Uterus (tissue), 4 donors: ENCODE measurements at places on chromosomes 6 and 20. TPM values are rescaled to one million over a fixed set of nuclear protein-coding genes. Genes with fewer than 3 reads are reported as not detected.

DNA sequence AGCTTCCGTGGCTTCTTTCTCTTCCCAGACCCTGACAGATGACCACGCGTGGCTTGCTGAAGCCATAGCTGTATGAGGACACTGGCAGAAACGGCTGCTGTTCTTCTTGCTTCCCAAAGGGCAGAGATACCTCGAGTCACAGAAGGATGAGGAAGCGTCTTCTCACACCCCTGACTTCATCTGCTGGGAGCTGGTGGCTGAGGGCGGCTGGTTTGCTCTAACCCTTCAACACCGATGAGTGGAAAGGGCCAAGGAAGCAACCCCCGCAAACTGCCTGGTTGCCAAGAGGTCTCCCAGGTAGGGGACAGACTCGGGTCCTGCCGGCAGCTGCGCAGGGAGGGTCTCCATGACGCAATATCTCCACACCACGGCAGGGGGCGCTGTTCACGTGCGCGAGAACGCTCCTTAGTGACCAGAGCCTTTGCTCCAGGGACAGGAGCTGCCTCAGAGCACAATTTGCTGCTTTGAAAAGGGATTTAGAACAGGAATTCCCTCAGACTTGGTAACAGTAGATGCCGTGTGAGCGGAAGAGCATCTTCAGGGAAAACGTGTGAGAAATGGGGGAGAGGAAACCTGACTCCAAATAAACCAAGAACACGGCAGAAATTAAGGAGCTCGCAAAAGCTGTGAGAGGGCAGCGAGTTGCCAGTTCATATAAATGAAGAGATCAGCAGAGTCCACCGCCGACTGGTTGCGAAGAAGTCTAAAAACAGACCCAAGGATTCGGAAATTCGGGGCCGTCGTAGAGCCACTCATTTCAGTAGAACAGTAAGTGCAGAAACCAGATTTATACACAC is 80.2 kb downstream of the ERMARD start:
- peak; percentile 68 for DNase-seq

DNA sequence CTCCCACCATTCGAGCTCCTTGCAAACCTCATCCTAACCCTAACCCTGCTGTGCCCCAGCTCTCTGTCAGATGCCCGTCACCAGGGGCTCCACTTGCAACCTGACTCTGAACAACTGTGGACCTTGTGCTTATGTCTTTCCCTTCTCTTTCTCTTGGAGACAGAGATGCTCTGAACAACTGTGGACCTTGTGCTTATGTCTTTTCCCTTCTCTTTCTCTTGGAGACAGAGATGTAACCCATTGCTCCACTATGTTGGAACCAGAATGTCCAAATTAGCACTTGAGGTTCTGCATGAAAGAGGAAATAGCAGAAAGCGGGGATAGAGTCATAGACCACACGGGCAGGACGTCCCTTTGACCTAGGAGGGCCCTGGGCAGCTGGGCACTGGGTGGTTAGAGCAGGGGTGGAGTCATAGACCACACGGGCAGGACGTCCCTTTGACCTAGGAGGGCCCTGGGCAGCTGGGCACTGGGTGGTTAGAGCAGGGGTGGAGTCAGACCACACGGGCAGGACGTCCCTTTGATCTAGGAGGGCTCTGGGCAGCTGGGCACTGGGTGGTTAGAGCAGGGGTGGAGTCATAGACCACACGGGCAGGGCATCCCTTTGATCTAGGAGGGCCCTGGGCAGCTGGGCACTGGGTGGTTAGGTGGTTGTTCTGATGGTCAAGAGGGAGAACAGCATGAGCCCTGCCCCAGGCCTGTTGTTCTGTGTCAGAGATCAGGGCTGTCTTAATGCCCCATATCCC is 22.2 kb downstream of the PCMTD2 start:
- DNase-seq: no peak

- DNase-seq: peak; percentile 61
Observed at GRCh38 chr6:30357678-30358540, 13.0 kb downstream of the RPP21 start.

The TULP1 gene
- 1.6 TPM for total RNA-seq

GRCh38 chr6:39300739-39301138 is 13.5 kb downstream of the KCNK17 start:
- no peak for DNase-seq

GRCh38 chr6:33417128-33417902 is 592 bp downstream of the CUTA start:
- no peak for DNase-seq

The TRAPPC3L gene
- total RNA-seq: not detected

GRCh38 chr20:19218411-19218810 is 6.0 kb downstream of the SLC24A3 start:
- DNase-seq: no peak

GRCh38 chr6:81612136-81612535 is 140.3 kb downstream of the TENT5A start:
- no peak for DNase-seq

GRCh38 chr20:19820555-19821211 is 62.6 kb downstream of the RIN2 start:
- DNase-seq: no peak

DNA sequence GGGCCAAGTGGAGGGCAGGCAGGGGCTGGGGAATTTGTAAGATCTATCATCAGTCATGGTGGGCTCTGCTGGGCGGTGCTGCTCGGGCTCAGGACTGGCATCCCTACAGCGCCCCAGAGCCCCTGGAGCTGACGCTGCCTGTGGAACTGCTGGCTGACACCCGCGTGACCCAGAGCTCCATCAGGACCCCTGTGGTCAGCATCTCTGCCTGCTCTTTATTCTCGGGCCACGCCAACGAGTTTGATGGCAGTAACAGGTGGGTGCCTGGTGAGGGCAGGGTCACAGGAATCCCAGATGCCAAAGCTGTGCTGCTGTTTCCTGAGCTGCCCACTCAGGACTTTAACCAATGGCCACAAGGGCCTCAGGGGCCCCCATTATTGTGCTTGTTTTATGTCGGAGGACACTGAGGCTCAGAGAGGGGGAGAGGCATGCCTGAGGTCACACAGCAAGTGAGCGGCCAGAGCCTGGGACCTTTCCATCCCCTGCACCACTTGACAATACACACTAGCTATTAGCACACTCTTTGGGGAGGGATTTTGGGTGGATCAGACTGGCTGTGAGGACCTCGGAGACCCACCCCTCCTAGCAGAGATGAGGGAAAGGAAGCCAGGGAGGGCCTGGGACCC is 6.3 kb downstream of the BPIFB2 start:
- DNase-seq: no peak

The PRDM13 gene
- total RNA-seq: not detected

The IMPG1 gene
- total RNA-seq: not detected

The POU3F2 gene
- not detected for total RNA-seq

DNA sequence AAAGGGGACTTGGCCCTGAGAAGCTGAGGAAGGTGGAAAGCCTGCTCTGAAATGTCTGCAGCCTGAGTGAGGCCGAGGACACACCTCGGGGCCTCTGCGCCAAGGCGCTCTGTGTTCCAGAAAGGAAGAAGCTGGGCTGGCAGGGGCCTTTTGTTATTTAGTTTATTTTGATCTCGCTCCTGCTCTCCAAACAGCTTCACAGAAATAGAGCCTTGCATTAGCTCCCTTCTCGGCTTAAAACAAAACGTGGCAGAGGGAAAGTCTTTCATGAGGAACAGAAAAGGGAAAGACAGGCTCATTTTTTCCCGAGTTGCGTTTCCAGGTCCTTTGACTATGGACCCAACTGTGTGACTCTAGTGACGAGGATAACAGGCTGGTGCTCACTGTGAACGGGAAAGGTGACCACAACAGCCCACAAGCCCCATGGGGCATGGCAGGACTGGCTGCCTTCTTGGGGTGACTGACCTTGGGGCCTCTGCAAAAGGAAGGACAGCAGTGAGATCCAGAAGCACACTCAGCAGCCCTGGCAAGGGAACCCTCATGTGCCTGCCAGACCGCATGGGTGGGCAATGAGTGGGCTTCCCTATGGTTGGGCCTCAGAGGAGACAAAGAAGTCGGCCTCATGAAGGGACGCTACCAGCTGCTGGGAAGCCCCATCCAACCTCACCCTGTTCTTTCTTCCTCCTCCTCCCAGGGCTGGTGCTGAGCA is 18.7 kb downstream of the LEMD2 start:
- DNase-seq: peak; percentile 35

DNA sequence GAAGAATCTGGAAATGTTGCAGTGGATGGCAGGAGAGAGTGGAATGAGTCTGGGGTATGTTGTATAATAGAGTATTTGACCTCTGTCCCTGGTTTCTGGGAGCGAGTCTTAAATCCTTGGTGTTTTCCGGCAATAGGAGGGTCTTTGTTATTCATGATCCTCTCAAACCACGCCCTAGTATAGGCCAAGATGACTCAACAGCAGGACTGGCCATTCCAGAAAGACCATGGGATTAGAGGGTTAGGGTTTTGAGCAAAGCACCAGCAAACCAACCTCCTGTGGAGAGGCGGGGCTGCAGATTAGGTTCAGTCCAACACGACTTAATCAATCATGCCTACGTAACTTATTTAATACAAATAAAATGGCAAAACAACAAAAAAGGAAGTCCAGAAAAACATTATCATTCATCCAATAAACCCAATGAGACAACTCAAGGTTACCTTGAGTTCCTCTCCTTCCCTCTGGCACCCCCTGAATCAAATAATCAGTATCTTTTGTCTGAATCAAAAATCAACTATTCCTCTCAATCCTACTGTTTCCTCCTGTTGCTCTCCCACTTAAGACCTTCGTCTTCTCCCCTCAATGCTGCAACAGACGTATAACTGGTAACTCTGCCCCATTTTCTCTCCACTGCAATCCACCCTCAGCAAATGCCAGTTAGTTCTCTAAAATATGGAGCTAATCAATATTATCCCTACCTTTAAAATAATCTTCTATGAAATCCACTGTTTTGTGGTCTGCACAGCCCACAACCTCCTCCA is 15.5 kb downstream of the HUS1B start:
- DNase-seq: no peak

GRCh38 chr6:37048851-37049757 is 43.6 kb downstream of the FGD2 start:
- peak; percentile 71 for DNase-seq

GRCh38 chr6:123503619-123504018 is 133.1 kb downstream of the TRDN start:
- no peak for DNase-seq

GRCh38 chr6:123658848-123659247 is 22.1 kb upstream of the TRDN start:
- DNase-seq: no peak

GRCh38 chr6:91822581-91822980 is 1235.7 kb upstream of the MAP3K7 start:
- DNase-seq: no peak

DNA sequence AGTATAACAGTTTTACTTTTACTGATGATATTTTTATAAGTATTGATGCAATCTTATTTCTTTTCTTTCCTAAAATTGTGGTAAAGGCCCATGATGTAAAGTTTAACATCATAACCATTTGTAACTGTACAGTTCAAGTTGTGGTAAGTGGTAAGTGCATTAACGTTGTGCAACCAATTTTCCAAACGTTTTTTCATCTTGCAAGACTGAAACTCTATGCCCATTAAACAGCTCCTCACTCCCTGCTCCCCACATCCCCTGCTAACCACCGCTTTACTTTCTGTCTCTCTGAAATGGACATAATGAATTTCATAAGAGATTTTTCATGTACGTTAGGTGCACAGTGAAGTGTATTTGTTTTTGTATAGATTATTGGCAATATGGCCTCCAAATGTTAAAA is 106.0 kb downstream of the PACRG start:
- DNase-seq: no peak

The TFAP2A gene
- total RNA-seq: not detected

GRCh38 chr6:140581601-140582000 is 1207.2 kb upstream of the CITED2 start:
- DNase-seq: no peak

The WFDC5 gene
- not detected for total RNA-seq

GRCh38 chr6:135576055-135576454 is 78.5 kb upstream of the AHI1 start:
- no peak for DNase-seq

- no peak for DNase-seq
Observed at GRCh38 chr20:61173267-61173666, 78.8 kb upstream of the CDH4 start.
